ENCODE measurements at places on chromosomes 4 and X.

DNA sequence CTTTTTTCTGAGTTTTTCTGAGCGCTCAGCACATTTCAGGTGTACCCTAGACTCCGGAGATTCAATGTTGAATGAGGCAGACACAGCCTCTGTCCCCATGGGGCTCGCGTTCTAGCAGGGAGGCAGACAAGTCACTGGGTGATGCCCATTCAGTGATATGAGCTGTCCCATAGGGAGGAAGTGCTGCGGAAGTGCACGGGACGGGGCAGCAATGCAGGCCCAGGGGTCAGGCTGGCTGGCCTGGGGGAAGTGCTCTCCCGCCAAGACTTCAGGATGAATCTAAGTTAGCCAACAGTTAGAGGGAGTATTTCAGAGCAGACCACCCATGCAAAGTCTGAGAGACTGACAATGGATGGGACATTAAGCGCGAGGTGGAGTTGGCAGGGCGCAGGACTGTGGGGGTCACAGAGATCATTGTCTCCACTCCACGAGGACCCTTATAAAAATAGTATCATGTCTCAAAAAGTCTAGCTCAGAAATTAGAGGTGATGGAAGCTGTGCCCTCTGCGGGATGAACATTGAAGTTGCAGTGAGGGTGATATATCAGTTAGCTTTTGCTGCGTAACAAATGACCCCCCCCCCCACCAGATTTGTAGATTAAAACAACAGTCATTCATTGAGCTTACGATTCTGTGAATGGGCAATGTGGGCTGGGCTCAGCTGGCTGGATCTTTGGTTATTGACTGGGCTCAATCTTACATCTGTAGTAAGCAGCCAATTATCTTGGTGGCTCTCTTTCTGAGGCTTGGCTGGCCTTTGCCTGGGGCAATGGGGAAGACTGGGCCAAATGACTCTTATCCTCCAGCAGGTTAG lies 16.4 kb downstream of the PSAPL1 start:
- DNase-seq = no peak

GRCh38 chr4:94304365-94304971 lies 38.2 kb downstream of the HPGDS start:
- DNase-seq = no peak

GRCh38 chr4:114302472-114302871 lies 296.1 kb upstream of the UGT8 start:
- no peak for DNase-seq

GRCh38 chr4:80266902-80267380 lies 477 bp downstream of the FGF5 start:
- no peak for DNase-seq

DNA sequence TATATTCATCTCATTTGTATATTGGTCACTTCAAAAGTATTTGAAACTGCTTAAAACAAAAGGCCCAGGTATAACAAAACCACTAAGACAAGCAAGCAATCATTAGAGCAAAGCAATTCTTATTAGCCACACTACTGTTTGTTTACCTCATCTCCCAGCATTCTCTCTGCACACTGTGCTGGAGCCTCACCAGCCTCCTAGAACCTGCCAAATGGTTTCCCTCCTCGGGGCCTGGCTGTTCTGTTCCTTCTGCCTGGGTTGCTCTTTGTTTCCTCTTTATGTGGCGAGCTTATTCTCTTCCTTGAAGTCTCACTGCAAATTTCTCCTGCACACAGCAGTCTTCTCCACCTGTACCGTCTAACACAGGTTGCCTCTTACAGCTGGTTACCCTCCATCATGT lies 67.5 kb upstream of the MND1 start:
- DNase-seq = no peak

GRCh38 chr4:107683873-107684272 lies 36.2 kb downstream of the PAPSS1 start:
- DNase-seq = no peak

DNA sequence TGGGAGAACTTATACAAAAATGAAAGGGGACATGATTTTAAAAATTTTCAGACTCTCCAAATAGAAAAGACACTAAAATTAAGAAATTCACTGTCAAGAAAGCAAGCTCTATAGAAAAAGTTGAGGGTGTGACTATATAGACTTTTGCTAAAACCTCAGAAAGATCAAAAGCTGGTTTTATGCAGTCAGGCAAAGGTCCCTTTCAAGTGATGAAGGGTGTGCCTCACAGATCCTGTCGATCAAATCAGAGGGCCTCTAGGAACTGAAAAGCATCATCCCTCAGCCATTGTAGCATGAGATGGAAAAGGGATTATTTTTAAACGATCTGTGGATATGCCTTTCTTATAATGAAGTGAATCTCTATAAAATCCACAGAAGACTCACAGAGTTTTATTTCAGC lies 116.5 kb downstream of the FAM13A start:
- no peak for DNase-seq

DNA sequence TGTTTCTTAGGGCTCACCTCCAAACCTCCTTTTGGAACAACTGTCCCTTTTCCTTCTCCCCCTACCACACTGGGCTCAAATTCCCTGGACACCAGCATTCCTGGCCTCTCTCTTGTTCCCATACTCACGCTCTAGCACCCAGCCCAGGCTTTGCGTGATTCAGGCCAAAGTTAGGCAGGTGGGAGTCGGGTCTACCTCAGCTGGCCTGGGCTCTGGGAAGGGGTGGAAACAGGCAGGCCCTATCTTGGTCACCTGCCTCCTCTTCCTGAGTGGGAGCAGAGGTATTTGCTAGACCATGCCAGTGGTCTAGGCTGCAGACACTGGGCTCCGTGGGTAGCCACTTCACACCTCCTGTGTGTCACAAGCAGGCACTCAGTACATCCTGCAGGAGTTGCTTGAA lies 211.1 kb upstream of the MAMLD1 start:
- no peak for DNase-seq

DNA sequence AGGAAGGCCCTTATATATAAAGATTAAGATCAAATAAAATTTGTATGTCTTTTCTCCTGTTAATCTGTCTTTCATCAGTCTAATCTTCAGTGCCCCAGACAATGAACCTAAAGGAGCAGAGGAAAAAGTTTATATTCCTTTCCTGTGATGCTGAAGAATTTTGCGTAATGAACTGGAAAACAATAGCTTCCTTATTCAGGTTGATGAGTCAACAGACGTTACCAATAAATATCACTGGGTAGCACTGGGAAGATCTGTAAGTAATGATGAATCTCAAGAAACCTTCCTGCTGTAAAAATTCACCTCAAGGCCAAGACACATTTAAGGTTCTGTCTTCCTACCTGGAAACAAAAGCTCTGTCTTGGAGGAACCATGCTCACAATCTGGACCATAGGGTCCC lies 25.5 kb downstream of the CDKN2AIP start:
- no peak for DNase-seq

DNA sequence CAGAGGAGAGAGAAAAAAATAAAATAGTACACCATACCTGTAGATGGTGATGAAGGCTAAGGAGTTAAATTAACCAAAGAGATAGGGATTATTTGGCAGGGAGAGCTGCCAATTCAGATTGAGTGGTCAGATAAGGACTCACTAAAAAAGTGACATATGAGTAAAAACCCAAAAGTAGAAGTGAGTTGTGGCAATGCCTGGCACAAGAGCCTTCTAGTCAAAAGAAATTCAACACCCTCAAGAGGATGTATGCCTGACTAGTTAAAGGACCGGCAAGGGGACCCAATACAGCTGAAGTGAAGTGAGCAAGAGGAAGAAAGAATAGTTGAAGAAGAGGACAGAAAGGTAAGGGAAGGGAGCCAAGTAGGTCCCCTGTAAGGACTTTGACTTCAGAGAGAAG lies 34.9 kb downstream of the ELF2 start:
- DNase-seq = no peak

DNA sequence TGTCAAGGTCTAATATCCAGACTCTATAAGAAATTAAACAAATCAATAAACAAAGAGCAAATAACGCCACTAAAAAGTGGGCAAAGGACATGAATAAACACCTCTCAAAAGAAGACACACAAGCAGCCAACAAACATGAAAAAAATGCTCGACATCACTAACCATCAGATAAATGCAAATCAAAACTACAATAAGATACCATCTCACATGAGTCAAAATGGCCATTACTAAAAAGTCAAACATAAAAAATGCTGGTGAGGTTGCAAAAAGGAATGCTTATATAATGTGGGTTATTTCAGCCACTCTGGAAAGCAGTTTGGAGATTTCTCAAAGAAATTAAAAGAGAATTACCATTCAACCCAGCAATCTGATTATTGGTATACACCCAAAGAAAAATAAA lies 481.1 kb downstream of the STPG2 start:
- no peak for DNase-seq

DNA sequence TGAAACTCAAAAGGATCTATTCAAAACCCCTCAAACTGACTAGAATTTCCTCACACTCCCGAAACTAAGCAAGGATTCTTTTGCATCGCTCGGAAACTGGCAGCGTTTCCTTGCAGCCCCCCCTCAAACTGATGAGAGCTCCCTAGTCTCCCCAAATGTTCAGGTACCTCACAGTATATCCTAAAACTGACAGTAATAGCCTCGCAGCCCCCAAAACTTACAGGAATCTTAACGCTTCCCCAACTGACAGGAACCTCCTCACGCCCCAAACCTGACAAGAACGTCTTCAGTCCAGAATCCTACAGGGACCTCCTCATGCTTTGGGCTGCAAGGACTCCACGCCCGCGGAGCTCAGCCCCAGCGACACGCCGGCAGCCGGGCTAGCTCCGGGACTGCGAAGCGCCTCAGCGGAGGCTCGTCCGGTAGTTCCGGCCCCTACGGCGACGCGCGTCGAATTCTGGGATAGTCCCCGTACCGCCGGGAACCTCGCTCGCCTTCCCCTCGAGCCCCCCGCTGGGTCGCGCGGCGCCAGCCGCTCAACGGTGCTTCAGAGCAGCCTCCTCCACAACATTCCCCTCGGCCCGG lies 640 bp downstream of the PHF8 start:
- no peak for DNase-seq

- no peak for DNase-seq
Observed at GRCh38 chr4:140296335-140297220, 76.9 kb upstream of the SCOC start.

GRCh38 chrX:40524423-40524822 lies 56.3 kb upstream of the ATP6AP2 start:
- DNase-seq = no peak

DNA sequence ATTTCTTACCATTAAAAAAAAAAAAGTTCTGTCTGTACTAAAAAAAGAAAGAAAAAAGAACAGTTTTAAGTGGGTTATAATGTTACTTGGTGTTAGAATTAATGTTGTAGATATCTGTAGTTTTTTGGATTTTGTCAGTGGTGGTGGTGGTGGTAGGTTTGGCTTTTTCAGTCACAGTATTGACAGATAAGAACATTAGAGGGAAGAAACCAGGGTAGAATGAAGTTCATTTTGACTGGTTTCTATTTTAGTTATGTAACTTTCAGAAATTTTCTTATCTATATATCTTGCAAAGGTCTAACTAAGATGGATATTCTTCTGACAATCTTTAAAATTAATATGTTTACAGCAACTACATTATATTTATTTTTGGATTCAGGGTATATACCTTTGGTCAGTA lies 105.4 kb downstream of the FBXW7 start:
- DNase-seq = no peak

GRCh38 chrX:135516376-135516775 lies 4.1 kb upstream of the INTS6L start:
- DNase-seq = no peak

- no peak for DNase-seq
Observed at GRCh38 chrX:152819732-152820131, 10.8 kb downstream of the CETN2 start.

DNA sequence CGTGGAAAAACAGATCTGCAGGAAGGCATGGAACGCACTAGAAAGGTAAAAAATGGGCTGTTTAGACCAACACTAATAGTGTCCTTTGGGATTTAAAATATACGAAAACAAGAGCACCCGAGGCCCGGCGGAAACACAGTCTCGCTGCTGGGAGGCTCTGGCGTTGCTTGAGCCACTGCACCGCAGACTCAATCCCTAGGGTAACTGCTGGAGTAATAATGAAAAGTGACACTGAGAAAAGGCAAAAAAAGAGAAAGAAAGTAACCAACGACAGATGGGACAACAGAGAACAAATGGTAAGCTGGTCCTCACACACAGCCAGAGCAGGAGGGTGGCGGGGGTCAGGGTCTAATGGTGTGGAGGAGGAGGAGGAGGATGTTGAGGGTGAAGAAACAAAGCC lies 15.4 kb downstream of the IRAK1 start:
- DNase-seq = no peak

DNA sequence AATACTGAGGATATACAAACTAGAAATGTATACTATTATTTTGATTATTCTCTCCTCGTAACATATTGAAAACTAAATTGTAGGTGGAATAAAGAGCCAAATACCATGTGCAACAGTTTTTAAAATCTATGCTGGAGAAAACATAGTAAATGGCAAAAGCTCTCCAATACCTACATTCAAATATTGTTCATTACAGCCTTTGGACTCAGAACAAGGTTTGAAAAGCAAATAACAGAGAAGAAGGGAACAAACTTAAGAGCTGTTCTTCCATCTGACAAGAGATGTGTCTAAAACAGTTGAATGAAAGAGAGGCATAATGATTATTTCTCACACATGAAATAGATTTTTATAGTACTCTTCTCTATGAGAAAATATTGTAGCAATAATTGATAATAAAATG lies 25.0 kb upstream of the UGT2B7 start:
- no peak for DNase-seq

- DNase-seq = no peak
Observed at GRCh38 chr4:118281611-118282442, 71.0 kb downstream of the PRSS12 start.

- DNase-seq = no peak
Observed at GRCh38 chr4:4249866-4250265, 1.8 kb upstream of the TMEM128 start.

- DNase-seq = no peak
Observed at GRCh38 chrX:1221296-1221845, 8.9 kb upstream of the CRLF2 start.

DNA sequence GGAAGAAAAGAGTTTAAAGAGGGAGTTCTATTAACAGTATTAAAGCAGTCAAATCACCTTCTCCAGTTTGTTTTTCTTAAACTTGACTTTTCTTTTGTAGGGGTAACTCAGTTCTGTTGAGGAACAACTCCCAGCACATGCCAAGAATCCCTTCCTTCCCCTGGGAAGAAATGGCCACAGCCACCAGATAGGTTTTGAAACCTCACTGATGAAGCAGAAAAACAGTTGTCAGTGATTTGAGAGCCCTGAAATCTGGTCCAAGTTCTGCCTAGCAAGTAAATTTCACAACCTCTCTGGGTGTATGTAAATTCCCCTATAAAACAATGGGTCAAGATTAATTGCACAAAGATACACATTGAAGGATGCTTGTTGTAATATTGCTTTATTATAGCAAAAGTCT lies 167.1 kb downstream of the DHX15 start:
- no peak for DNase-seq

DNA sequence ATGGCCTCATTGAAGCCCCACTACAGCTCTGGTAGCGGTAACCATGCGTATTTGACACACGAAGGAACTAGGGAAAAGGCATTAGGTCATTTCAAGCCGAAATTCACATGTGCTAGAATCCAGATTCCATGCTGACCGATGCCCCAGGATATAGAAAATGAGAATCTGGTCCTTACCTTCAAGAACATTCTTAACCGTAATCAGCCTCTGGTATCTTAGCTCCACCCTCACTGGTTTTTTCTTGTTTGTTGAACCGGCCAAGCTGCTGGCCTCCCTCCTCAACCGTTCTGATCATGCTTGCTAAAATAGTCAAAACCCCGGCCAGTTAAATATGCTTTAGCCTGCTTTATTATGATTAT lies 876 bp downstream of the HPRT1 start:
- DNase-seq = no peak
